ENCODE measurements at places on chromosomes 6 and 20.

- DNase-seq = no peak
Observed at GRCh38 chr20:57244627-57245214, 21.7 kb downstream of the BMP7 start.

- DNase-seq = no peak
Observed at GRCh38 chr20:60058879-60059278, 100.7 kb downstream of the CDH26 start.

- no peak for DNase-seq
Observed at GRCh38 chr6:77368660-77369313, 94.5 kb downstream of the HTR1B start.

GRCh38 chr6:32837651-32838113, 857 bp downstream of the TAP2 start:
- no peak for DNase-seq

- no peak for DNase-seq
Observed at GRCh38 chr6:158665332-158665731, 15.5 kb downstream of the SYTL3 start.

GRCh38 chr6:131510094-131510493, 62.9 kb upstream of the ARG1 start:
- no peak for DNase-seq

DNA sequence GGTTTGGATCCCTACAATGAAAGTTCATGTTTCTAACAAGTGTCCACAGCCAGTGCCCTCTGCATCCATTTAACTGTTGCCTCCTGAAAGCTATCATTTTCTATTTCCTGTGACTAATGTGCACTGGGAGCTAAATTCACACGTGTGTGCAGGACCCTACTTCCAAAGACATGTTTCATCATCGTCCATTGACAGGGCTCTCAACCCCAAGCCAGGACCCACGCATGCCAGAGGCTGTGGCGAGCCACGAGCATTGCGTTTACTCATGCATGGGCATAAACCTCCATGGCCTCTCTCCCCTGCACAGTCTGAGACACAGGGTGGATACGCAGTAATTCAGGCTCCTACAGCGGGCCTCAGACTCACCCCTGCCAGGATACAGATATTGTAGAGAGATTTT, 153.2 kb downstream of the MAFB start:
- DNase-seq = no peak

GRCh38 chr6:142463988-142464387, 162.2 kb downstream of the ADGRG6 start:
- DNase-seq = no peak

DNA sequence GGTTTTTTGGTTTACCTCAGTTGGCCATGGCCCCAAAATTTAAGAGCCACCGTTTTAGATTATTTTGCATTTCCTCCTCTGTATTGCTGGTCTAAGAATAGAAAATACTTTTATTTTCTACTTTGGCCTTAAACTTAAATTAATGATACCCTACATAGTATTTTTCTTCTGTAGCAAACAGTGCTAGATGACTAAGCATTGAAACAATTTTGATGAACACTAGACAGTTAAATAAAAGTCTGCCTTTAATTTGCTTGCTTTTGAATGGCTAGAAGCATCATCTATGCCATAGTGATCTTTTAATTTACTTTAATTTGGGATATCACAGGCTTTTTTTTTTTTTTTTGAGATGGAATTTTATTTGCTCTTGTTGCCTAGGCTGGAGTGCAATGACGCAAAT, 106.4 kb downstream of the CD109 start:
- DNase-seq = no peak

DNA sequence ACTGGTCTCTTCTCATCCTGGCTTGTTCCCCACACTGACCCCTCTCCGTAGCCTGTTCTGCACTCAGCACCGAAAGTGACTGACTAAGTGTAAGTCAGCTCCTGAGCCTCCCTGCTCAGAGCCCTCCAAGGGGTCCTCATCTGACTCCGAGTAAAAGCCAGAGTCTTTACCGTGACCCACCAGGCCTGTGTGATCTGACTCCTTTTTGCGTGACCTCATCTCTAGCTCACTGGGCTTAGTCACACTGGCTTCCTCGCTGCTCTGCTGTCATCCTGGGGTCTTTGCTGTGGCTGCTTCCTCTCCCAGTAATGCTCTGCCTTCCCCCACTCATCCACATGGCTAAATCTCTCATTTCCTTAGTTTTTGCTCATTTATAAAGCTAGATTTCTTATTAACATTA, 116.6 kb downstream of the PLCB4 start:
- no peak for DNase-seq

GRCh38 chr6:144347448-144347759, 62.3 kb downstream of the UTRN start:
- DNase-seq = no peak

- no peak for DNase-seq
Observed at GRCh38 chr6:317448-318144, 25.3 kb downstream of the DUSP22 start.

DNA sequence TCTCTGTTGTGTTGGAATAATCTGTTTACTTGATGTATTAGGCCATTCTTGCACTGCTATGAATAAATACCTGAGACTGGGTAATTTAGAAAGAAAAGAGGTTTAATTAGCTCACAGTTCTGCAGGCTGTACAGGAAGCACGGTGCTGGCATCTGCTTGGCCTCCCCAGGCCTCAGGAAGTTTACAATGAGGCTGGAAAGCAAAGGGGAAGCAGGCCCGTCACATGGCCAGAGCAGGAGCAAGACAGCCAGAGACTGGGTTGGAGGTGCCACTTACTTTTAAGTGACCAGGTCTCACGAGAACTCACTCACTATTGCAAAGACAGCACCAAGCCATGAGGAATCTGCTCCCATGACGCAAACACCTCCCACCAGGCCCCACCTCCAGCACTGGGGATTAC, 50.6 kb upstream of the FUCA2 start:
- no peak for DNase-seq

DNA sequence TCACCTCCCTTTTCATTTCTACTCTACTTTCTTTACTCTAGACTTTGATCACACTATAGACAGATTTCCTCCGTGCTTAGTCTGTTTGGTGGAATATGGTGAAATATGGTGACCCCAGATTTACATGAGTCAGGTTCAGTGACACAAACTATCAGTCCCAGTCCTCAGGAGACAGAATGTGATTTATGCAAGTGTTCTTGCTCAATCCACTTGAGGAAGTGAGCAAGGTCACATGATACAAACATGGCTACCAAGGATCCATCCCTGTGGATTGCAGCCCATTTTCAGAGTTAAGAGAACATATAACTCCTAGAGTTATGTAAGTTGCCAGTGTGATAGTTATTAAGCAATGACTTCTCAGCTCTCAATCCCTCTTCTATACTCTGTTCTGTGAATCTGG, 23.7 kb upstream of the TSHZ2 start:
- DNase-seq = no peak

DNA sequence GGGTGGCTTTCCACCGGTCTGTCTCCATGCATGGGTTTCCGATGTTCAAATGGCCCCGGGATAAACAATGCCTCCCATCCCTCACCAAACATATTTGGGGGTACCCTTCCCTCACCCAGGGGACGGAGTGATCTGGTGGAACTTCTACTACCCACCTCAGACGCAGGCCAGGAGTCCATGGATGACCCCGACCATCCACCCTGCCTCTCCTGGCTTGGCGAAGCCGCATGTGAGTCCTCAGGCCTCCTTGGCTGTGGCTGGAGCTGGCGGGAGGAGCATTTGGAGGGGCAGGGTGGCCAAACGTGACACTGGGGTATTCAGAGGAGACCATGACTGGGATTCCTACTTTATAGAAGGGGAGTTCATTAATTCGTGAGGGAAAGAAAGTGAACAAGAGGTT, 45.9 kb upstream of the FRMD1 start:
- no peak for DNase-seq

GRCh38 chr6:45450831-45451230, 73.1 kb upstream of the SUPT3H start:
- DNase-seq = no peak

- DNase-seq = no peak
Observed at GRCh38 chr6:19169366-19169765, 667.8 kb upstream of the ID4 start.

- DNase-seq = no peak
Observed at GRCh38 chr6:128276311-128276710, 244.1 kb downstream of the PTPRK start.

- DNase-seq = no peak
Observed at GRCh38 chr6:35984701-35985100, 39.7 kb downstream of the SLC26A8 start.

DNA sequence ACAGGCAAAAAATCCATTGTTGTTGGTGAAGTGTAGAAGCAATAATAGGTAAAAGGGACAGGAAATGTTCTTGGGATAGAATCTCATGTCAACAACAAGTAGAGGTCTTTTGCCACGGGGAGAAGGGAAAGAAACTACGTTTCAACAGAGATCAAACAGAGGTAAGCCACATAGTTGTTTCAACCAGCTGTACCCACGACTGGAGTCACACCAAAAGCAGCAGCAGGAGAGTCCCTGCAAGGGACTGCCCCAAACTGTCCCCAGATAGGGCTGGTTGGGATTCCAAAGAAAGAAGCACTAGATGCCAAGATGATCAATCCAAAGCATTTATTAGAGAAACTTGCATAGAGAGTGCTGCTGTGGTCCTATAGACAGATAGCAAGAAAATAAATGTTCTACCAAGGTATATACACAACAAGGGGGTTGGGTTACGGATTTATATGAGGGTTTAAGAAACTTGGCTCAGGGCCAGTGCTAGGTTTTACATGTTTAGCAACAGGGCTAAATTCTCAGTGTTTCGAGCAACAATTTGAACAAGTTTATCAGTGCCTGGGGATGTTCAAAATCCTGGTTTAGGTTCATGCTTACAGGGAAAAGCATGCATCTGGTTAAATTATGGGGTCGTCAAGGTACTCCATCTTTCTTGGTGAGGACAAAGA, 466.5 kb downstream of the MMUT start:
- DNase-seq = no peak

- no peak for DNase-seq
Observed at GRCh38 chr6:5303682-5304081, 42.4 kb downstream of the FARS2 start.

- DNase-seq = no peak
Observed at GRCh38 chr6:87827346-87827745, 125.3 kb upstream of the AKIRIN2 start.
